ENCODE measurements at places on chromosomes 11 and 22.

- DNase-seq: no peak
These were observed 609 bp downstream of the CDK2AP2 start for GRCh38 chr11:67507242-67507863.

DNA sequence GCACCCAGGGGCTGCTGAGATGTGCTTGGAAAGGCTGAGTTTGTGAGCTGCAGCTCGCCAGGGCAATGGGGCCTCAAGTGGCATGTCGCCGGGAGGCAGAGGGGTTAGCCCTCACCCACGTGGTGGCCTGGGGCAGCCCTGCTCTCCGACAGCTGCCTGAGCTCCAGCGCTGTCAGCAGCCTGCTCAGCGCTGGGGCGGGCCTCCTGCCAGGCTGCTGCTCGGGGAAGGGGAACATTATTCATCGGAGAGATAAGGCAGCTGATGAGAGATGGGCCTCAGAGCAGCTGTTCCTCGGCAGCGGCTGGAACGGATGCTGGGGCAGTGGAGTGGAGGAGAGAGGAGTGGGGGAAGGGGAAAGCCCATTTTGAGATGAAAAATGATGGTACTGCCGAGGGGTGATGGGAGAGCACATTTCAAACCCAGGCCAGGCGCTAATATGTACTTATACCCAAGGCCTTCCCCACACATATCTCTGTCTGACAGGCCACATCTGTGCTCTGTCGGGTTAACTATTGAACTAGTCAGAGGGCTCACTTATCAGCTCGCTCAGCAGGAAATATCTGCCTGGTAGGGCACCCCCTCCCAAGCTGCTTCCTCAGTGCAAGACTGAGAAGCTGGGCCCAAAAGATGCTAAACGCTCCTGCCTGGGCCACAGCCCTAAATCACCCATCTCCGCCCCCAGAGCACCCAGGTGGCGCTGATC, 79.5 kb downstream of the TIMP3 start:
- no peak for DNase-seq

GRCh38 chr22:37661160-37661924, 2.8 kb downstream of the PDXP start:
- DNase-seq: no peak

DNA sequence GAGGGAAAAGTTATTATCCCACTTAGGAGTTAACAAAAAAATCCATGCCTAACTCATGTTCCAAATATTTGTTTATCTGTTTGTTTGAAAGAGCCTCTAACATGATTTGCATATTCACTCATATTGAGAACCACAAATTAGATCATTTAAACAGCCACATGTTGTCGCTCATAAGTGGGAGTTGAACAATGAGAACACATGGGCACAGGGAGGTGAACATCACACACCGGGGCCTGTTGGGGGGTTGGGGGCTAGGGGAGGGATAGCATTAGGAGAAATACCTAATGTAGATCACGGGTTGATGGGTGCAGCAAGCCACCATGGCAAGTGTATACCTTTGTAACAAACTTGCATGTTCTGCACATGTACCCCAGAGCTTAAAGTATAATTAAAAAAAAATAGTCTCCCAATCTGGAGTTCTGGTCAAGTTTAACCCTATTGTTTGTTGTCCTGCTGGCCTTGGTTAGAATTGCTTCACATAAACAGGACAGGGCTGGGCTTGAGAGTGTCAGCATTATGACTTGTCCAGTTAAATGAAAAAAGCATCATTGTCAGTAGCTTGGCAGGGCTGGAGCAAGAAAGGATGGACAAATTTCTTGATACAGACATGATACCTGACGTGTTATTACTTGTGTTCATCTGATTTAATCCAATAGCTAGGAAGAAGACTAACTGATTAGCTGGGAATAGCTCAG, 57.8 kb upstream of the PSMA1 start:
- DNase-seq: no peak

Measured in stimulated activated CD4-positive, alpha-beta T cell treated with anti-CD3 and anti-CD28 coated beads, TNF-alpha, amount 100 ng/mL, for 1 hour (primary cell).